ENCODE measurements at places on chromosomes 4 and X. TPM values are rescaled to one million over a fixed set of nuclear protein-coding genes. Genes with fewer than 3 reads are reported as not detected.

The ESX1 gene
- not detected for total RNA-seq

DNA sequence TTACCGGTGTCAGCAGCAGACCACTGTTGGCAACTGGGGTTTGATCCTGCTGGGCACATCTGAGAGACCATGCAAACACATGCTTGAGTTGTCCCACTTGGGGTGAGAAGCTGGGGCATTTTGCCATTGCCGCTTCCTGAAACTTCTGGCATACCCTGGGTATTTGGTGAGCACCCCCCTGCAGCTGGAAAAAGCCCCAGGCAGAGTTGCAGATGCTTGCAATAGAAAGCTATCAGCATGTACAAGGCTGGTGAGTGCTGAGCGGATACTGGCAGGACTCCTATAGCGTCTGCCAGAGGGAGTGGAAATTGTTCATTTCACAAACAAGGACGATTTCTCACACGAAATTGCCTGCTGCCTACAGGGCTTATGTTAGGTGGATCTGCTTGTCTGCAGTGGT lies 32.3 kb downstream of the SUPT20HL1 start:
- no peak for DNase-seq
- no peak overlapping the region for H3K4me3 ChIP-seq
- peaks cover 5% of the 10 kb centered on the region for H3K4me1 ChIP-seq
- H3K27ac ChIP-seq: no peak overlapping the region

- no peak for DNase-seq
- H3K27me3 ChIP-seq: no peaks in the 10 kb centered on the region
- no peaks in the 10 kb centered on the region for H3K4me1 ChIP-seq
- no peak overlapping the region for H3K4me3 ChIP-seq
- H3K36me3 ChIP-seq: no peaks in the 10 kb centered on the region
Measured at GRCh38 chrX:118513120-118513898, 17.7 kb downstream of the DOCK11 start.

The SMR3A gene
- total RNA-seq: not detected

DNA sequence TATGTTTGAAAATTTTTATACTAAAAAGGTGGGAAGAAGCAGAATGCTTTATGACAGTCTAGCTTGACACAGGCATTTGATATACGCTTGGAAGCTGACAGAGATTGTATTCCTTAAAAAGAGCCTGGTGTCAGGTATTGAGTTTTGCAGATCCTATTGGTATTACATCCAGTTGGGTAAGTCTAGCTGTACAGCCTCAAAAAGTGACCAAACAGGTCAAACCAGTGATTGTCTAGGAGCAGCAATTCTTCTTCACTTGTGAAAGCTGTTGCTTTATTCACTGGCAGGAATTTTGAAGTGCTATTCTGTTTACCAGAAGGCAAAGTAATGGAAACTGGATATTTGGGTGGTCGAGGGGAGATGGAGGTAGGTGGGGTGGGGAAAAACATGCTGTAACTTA lies 77.5 kb downstream of the UCHL1 start:
- H3K36me3 ChIP-seq: no peaks in the 10 kb centered on the region
- no peak overlapping the region for H3K27ac ChIP-seq

The CPZ gene
- 6.7 TPM for total RNA-seq

The TGIF2LX gene
- total RNA-seq: not detected
